ENCODE measurements at places on chromosomes 2 and 18.

GRCh38 chr2:143850084-143850483 is 669.8 kb downstream of the ZEB2 start:
- DNase-seq: no peak

DNA sequence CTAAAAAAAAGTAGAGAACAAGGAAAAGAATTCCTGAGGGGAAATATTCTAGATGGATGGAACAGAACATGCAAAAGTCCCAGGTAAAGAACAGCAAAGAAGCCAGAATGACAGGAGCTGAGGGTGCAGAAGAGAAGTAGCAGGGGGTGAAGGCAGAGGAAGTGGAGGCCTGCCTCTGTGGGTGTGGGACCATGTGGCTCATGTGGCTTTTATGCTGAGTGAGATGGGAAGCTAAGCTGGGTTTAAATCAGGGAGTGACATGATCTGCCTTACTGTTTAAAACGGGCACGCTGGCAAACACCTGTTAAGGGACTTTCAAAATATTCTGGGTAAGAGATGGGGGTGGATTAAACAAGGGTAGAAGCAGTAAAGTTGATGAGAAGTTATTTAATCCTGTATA is 40.0 kb downstream of the GKN2 start:
- DNase-seq: no peak

- DNase-seq: peak; percentile 44
Measured at GRCh38 chr18:24397131-24397693, 412 bp downstream of the OSBPL1A start.

DNA sequence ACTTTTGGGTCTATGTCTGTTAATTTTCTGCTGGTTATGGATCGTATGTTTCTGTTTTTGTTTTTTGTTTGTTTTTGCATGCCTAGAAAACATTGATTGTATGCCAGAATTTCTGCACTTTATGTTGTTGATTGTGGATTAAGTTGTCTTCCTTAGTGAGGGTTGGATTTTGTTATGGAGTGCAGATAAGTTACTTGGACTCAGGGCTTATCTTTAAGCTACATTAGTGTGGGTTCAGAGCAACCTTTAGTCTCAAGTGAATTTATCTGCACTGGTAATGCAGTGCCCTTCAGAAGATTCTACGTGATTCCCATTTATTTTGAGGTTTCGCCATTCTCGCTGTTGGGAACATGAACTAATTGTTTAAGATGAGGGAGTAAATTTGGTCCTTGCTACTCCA is 32.9 kb downstream of the UBR3 start:
- DNase-seq: no peak

GRCh38 chr2:74873678-74874640 is 40.0 kb downstream of the HK2 start:
- DNase-seq: no peak

DNA sequence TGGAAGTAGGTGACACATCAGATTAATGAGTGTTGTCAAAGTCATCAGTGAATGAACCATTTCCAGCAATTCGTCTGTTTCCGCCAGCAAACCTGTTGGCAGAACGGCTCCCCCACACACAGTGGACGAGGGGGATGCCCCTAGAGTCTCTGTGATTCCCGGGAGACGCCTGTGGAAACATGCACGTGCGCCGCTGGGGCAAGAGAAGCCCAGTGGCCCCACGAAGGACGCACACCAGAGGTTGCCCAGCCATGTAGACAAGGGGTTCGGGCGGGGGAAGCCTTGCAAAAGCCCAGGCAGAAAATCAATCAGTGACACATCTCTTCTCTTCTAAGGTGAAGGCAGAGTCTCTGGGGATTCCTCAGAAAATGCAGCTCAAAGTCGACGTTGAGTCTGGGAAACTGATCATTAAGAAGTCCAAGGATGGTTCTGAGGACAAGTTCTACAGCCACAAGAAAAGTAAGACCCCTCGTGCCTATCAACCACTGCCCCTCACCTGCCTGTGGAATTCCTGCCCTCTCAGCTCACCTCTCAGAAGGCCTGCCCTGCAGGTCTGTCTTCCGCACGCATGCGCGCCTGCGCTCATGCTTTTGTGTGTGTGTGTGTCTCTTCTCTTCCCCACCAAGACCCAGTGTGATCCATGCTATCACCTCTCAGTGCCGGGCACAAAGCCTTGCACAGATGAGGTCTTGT is 87.1 kb downstream of the INPP5D start:
- DNase-seq: no peak

DNA sequence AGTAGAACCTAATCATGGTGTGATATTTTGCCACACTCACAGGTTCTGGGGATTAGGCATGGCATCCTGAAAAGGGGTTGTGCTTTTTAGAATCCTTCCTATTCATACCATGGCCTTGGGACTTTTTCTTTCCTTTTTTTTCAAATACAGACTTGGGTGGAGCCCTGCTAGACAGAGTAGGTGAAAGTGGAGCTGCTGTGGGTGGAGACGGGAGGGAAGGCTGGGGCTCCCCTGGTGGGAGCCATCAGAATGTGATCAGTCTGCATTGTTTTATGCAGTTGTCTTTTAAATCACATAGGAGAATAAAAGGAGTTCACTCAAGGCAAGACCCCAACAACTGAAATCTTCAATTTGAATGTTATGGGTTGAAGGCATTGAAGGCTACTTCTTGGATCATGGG is 130.2 kb downstream of the VAPA start:
- DNase-seq: no peak

GRCh38 chr2:149226790-149227189 is 103.6 kb upstream of the LYPD6 start:
- no peak for DNase-seq

- DNase-seq: no peak
Measured at GRCh38 chr2:204608237-204608939, 63.1 kb downstream of the PARD3B start.
